Kasumi-1 (cell line): ENCODE measurements at places on chromosomes 2 and 18.

DNA sequence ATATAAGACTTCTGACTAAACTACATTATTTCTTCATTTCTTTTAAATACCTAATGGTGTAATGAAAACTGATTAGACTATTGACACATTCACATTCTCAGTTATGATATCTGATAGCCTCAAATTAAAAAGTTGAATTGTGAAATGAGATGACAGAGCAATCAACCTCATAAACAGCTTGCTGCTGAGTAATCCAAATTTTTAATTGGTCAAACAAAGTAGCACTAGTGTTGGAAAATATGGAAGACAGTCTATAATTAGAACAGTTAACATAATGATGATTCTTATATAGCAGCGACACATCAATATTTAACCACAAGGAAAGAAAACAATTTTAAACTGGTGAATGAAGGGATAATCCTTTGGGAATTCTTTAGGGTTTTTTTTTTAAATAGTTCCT lies 91.9 kb upstream of the LRP1B start:
- no peak for DNase-seq

DNA sequence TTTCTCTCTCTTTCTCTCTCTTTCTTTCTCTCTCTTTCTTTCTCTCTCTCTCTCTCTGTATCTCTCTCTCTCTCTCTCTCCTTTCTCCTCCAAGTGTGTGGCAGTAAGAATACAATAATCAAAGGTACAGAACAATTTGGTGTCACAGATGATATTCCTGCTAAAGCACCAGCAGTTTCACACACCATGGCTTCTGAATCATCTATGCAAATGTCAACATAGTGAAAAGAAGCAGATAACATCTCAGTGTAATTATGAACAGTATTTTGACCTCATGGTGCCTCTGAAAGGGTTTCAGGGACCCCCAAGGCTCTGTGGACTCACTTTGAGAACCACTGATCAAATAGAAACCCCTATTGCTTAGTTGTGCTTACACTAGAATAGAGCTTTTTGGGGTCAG lies 38.5 kb upstream of the CSRNP3 start:
- no peak for DNase-seq

DNA sequence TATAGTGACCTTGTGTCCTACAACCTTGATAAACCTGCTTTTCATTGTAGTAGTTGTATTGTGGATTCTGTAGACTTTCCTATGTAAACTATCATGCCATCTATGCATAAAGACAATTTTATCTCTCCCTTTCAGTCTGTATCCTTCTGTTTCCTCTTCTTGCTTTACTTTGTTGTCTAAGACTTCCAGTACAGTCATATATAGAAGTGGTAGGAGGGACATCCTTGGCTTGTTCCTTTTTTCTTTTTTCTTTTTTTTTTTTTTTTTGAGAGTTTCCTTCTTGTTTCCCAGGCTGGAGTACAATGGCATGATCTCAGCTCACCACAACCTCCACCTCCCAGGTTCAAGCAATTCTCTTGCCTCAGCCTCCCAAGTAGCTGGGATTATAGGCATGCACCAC lies 39.7 kb downstream of the UBE2F start:
- no peak for DNase-seq

GRCh38 chr2:120219291-120219690 lies 3.9 kb downstream of the TMEM185B start:
- no peak for DNase-seq

GRCh38 chr2:232436381-232437194 lies 19.4 kb upstream of the ALPI start:
- no peak for DNase-seq

GRCh38 chr2:9462886-9463697 lies 11.3 kb upstream of the IAH1 start:
- peak; percentile 22 for DNase-seq

GRCh38 chr2:127652786-127653357 lies 6.9 kb downstream of the GPR17 start:
- no peak for DNase-seq

GRCh38 chr2:236764716-236765115 lies 195.1 kb downstream of the ACKR3 start:
- no peak for DNase-seq

- no peak for DNase-seq
These were observed 31.9 kb downstream of the PTPN18 start for GRCh38 chr2:130387804-130388203.

- DNase-seq, result peak; percentile 32
These were observed at the start of gene KCNG3 for GRCh38 chr2:42493468-42494354. KCNG3 (minus strand) TSS chr2:42493982; CDS start chr2:42493501, 481 bp downstream.

- no peak for DNase-seq
These were observed 1.0 kb downstream of the SP5 start for GRCh38 chr2:170715932-170716777.

- DNase-seq, result no peak
These were observed 36.1 kb downstream of the C18orf54 start for GRCh38 chr18:54393648-54394294.

DNA sequence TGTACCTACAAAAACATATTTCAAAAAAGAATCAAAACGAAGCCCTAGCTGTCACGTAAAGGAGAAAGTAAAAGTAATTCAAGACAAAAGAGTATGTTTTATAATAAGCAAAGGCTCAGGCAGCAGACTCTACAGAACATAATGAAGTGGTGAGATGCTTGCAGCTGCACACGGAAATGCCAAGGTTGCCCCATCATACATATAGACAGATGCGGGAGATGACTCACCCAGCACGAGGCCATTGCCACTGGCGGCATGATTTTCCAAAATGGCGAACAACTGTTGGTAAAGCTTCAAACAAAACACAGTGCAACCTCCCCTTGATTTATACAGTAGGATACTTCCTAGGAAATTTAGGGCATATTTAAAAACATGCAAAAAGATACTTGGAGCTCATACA lies 26.0 kb upstream of the C1QL2 start:
- DNase-seq, result no peak

DNA sequence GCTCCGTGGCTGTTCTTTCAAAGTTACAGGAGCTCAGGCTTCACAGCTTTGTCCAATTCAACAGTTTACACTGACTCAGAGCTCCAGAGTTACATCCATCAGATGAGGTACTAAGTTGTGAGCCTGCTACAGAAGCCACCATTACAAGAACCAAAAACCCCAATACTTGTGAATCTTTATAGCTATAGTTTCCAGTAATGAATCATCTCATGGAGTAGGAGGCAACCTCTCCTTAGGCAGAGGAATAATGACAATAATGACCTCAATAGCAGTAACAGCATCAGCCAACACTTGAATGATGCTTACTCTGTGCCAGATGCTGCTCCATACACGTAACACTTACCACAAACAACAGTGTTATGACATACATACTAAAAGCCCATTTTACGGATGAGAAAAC lies 3.6 kb downstream of the ZC3H8 start:
- DNase-seq, result no peak

- peak; percentile 97 for DNase-seq
These were observed 86.8 kb downstream of the RBMS1 start for GRCh38 chr2:160406591-160407392.

GRCh38 chr2:100741880-100742276 lies 78.1 kb upstream of the NPAS2 start:
- no peak for DNase-seq

DNA sequence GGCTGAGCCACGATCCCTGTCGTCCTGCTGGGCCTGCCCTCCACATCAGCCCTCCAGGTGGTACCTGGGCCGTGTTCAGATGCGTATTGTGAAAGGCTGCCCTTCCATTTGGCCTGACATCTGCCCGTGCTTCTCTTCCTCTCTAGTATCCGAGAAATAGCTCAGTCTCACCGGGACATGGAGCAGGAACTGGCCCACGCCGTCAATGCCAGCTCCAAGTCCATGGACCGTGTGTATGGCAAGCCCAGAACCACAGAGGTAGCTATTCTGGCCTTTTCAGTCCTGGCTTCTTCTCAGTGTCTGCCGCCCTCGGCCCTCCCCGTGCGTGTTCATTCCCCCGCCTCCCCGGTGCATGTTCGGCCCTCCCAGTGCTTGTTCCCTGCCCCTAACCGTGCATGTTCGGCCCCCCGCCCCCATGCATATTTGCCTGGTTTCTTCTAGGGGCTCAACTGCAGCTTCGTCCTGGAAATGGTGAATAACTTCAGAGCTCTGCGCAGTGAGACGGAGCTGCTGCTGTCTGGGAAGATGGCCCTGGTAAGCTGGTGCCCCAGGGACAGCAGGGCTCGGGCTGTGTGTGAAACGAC lies 104.3 kb downstream of the USP40 start:
- DNase-seq, result no peak

GRCh38 chr2:176553685-176554100 lies 284.5 kb downstream of the MTX2 start:
- DNase-seq, result peak; percentile 86

GRCh38 chr2:3571284-3571683 lies 3.8 kb upstream of the RPS7 start:
- no peak for DNase-seq

- no peak for DNase-seq
These were observed 265.5 kb downstream of the CYRIA start for GRCh38 chr2:16400127-16400623.

DNA sequence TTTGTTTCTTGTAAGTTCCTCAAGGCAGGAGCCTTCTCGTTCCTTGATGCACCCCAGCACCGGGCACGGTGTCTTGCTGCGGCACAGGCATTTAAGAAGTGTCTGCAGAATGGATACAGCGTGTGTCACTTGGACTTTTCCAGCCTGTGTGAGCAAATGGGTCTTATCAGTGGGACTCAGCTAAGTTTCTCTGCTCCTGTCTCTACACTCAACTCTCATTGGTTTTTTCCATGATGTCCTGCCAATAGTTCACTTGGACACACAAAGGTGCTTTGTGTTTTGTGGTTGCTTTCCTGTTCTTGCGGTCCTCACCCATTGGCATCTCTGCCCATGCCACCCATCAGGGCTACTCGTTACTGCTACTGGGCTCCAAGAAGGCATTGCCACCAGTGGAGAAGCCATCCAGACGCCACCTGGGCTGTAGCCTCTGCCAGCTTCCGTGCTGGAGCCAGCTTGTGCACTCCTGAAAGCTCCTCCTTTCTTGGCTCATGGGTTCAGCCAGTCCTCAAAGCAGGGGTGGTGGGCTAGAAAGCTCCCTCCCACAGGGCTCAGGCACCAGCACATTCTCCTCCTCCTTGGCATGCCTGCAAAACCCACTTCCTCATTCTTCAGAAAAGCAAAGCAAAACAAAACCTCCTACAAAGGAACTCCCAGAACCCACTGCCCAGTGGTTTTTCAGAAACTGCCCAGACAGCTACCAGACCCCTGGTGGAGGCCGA lies 41.4 kb downstream of the IL1R2 start:
- DNase-seq, result peak; percentile 96

- no peak for DNase-seq
These were observed 26.6 kb downstream of the SALL3 start for GRCh38 chr18:79006106-79006795.

DNA sequence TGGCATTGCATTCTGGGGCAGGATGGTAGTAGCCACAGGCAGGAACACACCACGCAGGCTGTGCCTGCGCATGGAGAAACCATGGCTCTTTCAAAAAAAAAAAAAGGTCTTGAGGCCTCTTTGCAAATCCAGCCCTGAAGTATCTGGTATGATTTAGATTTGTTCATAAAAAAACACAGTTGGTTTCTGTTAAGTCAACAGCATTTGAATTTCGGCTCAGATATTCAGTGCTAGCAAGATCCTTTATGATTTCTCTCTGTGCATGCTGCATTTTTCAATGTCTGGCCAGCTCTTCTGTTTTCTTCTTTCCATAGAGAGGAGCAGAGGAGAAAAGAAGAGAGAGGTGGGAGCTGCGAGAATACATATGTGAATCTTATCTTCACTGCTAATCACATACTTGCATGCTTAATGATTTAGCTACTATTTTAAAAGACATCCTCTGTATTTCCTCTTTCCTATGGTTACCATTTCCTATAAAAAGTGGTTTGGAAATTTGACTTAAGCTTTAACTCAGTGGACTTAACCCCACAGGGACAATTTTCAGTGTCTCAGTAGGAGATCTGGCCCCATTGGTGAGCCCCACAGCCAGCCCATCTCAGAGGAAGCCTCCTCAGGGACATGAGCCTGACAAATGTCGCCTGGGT lies 214.3 kb upstream of the APCDD1 start:
- DNase-seq, result no peak

GRCh38 chr2:6067089-6067488 lies 374.9 kb downstream of the SOX11 start:
- no peak for DNase-seq

DNA sequence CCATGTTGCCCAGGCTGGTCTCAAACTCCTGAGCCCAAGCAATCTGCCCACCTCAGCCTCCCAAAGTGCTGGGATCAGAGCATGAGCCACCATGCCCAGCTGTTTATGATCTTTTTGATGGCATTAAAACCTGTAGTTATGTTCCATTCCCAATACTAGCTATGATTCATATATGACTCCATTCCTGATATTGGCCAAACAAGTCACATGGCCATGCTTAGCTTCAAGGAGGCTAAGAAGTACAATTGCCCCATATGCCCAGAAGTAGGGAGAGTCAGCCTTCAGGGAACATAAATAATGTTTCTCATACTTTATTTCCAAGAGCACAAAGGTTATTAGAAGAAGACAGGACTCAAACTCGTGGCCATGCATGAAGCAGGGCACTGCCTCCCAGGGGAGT lies 132.4 kb upstream of the RAB6C start:
- no peak for DNase-seq

DNA sequence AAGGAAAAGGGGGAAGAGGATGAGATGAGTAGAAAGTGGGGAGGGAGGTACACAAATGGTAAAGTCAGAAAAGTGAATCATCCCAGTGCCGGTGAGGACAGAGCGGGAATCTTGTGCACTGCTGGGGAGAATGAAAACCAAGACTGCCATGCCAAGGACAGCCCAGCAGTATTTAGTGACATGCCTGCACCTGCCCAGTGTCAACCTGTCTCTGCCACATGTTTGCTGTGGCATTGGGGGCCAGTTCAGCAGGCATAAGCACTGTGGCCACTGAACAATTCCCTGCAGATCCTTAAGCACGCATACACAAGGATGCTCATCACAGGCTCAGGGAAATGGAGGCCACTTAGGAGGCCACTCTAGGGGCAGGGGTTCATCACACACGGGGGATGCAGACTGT lies 5.2 kb upstream of the KCNK3 start:
- no peak for DNase-seq

GRCh38 chr2:98282109-98282508 lies 64.1 kb upstream of the CNGA3 start:
- DNase-seq, result no peak

GRCh38 chr2:7180638-7181370 lies 263.6 kb downstream of the RNF144A start:
- no peak for DNase-seq

GRCh38 chr2:134634054-134634753 lies 84.6 kb downstream of the TMEM163 start:
- no peak for DNase-seq

- DNase-seq, result no peak
These were observed 9.1 kb downstream of the EPG5 start for GRCh38 chr18:45958027-45958426.
